ENCODE measurements at places on chromosomes 2 and 18.

GRCh38 chr2:134240061-134240460 lies 13.8 kb upstream of the MGAT5 start:
- no peak for DNase-seq

GRCh38 chr18:27750014-27750413 lies 426.9 kb downstream of the CDH2 start:
- no peak for DNase-seq

DNA sequence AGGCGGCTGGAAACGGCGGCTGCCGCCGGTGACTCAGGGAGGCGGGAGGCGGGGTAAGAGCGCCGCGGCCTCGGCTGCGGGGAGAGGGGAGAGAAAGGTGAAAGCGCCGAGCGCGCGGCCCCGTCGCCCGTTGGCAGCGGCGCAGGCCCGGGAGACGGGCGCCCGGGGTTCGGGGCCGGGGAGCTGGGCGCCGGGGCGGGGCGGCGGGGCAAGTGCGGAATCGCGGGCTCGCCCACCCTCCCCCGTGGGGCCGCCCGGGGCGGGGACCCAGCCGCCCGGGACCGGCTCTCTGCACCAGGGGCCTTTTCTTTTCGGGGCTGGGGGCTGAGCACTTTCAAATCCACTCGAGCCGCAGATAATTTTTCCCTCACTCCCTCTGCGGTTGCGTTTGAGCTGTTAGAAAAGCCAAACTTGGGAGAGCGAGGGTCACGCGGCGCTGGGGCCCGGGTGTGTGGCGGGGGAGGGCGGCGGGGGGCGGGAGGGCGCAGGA lies 266 bp downstream of the KDM3A start:
- DNase-seq, result no peak

DNA sequence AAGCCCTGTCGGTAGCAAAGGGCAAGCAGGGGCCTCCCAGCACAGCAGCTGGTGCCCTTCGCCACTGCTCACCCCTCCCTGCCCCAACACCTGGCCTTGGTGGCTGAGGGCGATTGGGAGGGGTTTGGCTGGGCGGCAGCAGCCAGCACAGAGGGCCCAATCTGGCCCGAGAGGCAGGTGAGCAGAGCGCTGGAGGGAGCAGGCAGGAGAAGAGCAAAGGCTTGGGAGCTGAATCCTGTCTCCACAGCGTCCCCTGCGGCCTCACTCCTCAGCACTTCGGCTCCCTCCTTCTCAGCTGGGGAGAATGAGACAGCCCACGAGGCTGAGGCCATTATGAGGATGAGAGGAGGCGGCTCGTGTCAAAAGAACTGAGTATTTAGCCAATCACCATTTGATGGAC lies 74.9 kb upstream of the TAF1B start:
- no peak for DNase-seq

DNA sequence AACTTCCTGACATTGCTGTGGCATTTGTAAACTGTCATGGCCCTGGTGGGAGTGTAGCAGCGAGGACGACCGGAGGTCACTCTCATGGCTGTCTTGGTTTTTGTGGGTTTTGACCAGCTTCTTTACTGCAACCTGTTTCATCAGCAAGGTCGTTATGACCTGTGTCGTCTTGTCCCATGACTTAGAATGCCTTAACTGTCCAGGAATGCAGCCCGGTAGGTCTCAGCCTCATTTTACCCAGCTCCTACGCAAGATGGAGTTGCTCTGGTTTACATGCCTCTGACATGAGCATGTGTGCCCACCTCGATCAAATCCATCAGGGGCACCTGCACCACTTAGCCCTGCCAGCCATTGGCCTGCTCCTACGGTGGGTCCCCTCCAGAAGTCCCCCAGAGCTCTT lies 32.9 kb upstream of the SLC66A3 start:
- DNase-seq, result no peak

GRCh38 chr2:238286551-238286950 lies 1.9 kb downstream of the PER2 start:
- no peak for DNase-seq

Measured in activated CD4-positive, alpha-beta T cell treated with anti-CD3 and anti-CD28 coated beads for 24 hours (primary cell).